CD14-positive monocyte (primary cell): ENCODE measurements at places on chromosomes 11 and 22. TPM values are rescaled to one million over a fixed set of nuclear protein-coding genes. Genes with fewer than 3 reads are reported as not detected.

DNA sequence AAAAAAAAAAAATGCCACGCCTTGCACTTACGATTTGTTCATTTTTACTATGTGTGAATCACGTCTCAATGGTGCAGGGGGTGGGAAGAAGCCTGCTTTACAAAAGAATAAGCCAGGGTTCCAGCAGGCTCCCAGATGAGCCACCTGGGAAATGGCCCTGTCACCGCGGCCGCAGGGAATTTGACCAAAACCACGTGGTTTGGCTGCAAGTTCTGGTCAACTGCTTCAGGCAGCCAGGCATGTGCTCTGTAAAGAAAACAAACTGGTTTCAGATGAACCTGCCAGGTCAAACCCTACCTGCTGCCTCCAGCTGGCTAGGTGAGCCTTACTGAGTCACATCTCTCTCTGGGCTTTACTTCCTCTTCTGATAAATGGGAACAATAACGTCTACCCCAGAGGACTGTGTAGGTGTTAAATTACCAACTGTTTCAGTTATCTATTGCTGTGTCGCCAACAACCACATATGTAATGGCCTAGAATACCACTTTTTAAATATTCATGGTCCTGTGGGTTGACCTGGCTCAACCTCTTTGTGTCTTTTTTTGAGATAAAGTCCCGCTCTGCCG, 30.5 kb upstream of the GCAT start:
- no peak overlapping the region for H3K4me3 ChIP-seq
- no peak for DNase-seq

ARHGAP20 gene
- not detected for polyA plus RNA-seq

SLC22A9 gene
- not detected in 2 replicates for polyA plus RNA-seq

GRCh38 chr11:21554284-21554683, 638.6 kb upstream of the ANO5 start:
- H3K27ac ChIP-seq, result no peak overlapping the region
- DNase-seq, result no peak
- no peaks in the 10 kb centered on the region for H3K4me1 ChIP-seq
- H3K36me3 ChIP-seq, result no peaks in the 10 kb centered on the region
- H3K27me3 ChIP-seq, result no peaks in the 10 kb centered on the region

BAD gene
- polyA plus RNA-seq, result 21.1 and 44.0 TPM in 2 replicates

DNA sequence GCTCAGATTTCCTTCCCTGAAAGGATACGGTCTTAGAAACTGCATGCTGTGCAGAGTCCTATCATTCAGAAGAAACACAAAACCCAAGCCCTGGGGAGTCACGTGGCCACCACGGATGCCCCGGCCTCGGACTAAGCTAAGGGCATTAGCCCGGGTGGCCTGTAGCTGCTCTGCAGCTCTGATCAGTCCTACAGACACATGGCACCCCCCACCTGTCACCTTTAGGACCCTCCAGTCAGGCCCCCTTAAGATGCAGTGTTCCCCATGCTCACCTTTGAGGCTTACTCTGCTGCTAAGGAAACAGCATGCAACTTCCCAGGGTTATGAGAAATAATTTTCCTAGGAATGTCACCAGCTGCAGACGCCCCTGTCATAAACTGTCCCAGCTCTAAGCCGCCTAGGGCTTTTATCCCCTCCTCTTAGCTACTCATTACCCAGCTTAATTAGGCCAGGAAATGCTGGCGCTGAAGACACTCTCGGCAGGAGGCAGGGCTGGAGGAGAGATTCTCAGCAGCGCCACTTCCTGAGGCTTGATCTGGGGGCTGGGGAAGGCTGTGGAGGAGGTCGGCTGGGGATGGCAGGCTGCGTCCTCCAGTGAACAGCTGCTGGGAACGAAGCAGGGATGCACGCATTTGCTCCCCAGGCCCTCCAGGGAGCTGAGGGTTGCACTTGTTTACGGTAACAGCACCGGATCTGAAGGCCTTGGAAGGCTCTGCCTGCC, 47.2 kb upstream of the ADA2 start:
- no peak for DNase-seq
- H3K4me1 ChIP-seq, result no peaks in the 10 kb centered on the region
- no peak overlapping the region for H3K27ac ChIP-seq
- no peaks in the 10 kb centered on the region for H3K36me3 ChIP-seq

DNA sequence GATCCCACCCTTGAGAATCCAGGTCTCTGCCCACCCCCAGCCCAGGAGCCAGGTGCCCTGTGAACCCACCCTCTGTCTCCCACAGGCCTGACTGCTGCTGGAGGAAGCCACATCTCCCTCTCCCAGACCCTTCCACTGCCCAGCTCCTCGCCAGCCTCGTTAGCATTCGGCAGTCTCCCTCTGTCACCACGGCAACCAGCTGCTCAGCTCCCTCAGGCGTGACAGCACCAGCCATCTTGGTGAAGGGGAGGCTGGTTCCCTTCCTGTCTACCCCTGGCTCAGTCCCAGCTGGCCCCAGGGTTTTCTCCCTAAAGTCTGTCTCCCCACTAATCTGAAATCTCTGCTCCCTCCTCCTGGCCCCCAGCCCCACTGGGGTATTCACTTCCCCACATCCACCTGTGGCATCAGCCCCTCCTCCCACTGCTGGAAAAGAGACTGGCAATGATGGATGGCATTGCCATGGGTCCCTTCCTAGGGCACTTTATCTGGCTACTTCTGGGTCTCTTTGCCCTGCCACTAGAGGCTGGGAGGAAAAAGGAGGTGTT, 28.1 kb downstream of the NRXN2 start:
- H3K4me1 ChIP-seq, result peaks cover 8% of the 10 kb centered on the region
- H3K27ac ChIP-seq, result no peak overlapping the region
- no peaks in the 10 kb centered on the region for H3K36me3 ChIP-seq

DNA sequence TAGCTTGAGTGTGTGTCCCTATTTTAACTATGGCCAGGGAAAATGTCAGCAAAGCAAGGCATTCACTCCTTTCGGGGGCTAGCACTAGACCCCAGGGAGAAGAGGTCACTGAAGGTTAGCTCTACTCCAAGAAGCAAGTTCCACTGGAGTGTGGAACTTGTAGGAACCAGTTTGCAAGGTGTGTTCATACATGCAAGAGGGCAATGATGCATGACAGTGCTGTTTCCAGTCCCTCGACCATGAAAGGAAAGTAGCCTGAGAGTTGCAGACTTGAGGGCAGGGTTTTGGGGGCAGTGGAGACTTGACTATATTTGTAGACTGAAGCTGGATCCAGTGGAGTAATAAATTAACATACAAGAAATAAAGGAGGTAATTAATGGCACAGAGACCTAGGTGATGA, 21.6 kb upstream of the SLC36A4 start:
- no peaks in the 10 kb centered on the region for H3K36me3 ChIP-seq
- no peaks in the 10 kb centered on the region for H3K27me3 ChIP-seq
- H3K4me1 ChIP-seq, result no peaks in the 10 kb centered on the region
- no peak overlapping the region for H3K27ac ChIP-seq
- H3K4me3 ChIP-seq, result no peak overlapping the region

FGF19 gene
- polyA plus RNA-seq, result not detected

GRCh38 chr22:46163557-46163888, 13.2 kb downstream of the PPARA start:
- H3K4me1 ChIP-seq, result no peaks in the 10 kb centered on the region
- peaks cover 24% of the 10 kb centered on the region for H3K36me3 ChIP-seq
- H3K27ac ChIP-seq, result no peak overlapping the region
- DNase-seq, result no peak
- H3K27me3 ChIP-seq, result no peaks in the 10 kb centered on the region
- no peak overlapping the region for H3K4me3 ChIP-seq

- DNase-seq, result no peak
- no peak overlapping the region for H3K4me3 ChIP-seq
- H3K27me3 ChIP-seq, result no peaks in the 10 kb centered on the region
- no peaks in the 10 kb centered on the region for H3K36me3 ChIP-seq
These were observed 90.6 kb downstream of the TSPAN18 start for GRCh38 chr11:44817207-44817949.

NAALADL1 gene
- 20.1 and 29.2 TPM in 2 replicates for polyA plus RNA-seq

DNA sequence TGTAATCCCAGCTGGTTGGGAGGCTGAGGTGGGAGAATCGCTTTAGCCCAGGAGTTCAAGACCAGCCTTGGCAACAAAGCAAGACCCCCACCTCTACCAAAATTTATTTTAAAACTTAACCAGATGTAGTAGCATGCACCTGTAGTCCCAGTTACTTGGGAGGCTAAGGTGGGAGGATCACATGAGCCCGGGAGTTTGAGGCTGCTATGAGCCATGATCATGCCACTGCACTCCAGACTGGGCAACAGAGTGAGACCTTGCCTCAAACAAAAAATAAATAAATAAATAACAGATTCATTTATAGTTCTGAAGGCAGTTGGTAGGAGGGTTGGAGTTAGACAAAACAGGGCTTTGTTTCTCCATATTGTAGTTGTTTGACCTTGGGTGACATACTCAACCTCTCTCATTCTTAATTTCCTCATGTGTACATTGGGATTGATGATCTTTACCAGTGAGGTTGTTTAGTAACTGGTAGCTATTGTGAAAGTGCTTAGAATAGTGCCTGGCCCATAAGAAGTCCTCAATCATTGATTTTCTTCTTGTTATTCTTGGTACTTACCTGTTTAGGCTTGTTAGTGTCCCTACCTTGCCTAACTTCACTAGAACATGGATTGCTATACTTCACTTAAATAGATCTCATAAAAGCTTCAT, 79.1 kb downstream of the EMSY start:
- H3K27ac ChIP-seq, result no peak overlapping the region
- no peak for DNase-seq
- no peaks in the 10 kb centered on the region for H3K4me1 ChIP-seq
- H3K36me3 ChIP-seq, result peaks cover 83% of the 10 kb centered on the region
- H3K27me3 ChIP-seq, result no peaks in the 10 kb centered on the region
- no peak overlapping the region for H3K4me3 ChIP-seq

TSSC4 gene
- 28.1 and 44.4 TPM in 2 replicates for polyA plus RNA-seq

- no peak overlapping the region for H3K27ac ChIP-seq
- H3K27me3 ChIP-seq, result peaks cover 1% of the 10 kb centered on the region
- no peaks in the 10 kb centered on the region for H3K36me3 ChIP-seq
These were observed 7.4 kb upstream of the GNAZ start for GRCh38 chr22:23062616-23063538.
